ENCODE measurements at places on chromosomes 11 and 22.

- DNase-seq = no peak
Measured at GRCh38 chr11:41403458-41403857, 56.0 kb downstream of the LRRC4C start.

GRCh38 chr11:101775033-101775432 lies 139.8 kb upstream of the CEP126 start:
- DNase-seq = no peak

DNA sequence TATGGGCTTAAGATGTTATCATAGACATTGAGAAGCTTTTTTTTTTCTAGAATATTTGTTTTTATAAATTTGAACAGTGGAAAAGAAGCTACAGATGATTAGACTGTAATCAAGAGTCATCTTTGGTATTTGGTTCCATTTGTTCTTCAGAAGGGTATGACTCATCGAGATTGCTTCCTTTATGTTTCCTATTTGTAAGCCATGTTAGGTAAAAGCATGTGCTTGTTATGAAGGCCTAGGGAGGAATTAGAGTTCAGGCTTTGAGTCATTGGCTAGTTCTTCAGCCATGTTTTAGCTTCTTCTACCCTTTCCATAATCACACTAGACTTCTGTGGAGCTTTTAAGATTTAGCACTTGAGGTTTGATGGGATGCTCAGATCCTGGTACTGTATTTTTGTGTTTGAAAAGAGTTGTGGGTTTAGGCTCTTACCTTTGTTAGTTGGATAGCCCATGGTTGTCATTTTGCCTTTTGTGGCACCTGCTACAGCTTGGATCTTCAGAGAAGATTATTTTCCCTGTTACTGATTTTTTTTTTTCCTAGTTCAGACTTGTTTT lies 44.3 kb downstream of the POLD3 start:
- peak; percentile 32 for DNase-seq

- DNase-seq = no peak
Measured at GRCh38 chr11:12090761-12091258, 19.6 kb upstream of the MICAL2 start.

DNA sequence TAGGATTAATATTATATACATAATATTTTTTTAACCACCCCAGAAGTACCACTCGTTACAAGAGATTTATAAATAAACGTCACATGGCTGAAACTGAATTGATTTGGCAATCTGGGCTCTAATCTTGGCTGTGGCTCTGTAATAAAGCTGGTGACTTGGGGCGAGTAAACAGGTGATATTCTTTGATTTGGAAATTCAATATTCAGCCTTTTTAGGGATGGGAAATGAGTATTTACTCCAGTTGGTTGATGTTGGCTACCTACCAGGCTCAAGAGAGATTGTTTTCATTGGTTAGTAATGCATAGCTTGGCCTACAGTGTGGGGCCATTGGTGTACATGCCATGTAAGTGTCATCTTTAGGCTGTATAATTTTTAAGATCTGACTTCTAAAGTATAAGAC lies 117.7 kb upstream of the SORL1-AS1 start:
- DNase-seq = no peak

GRCh38 chr11:121595717-121596161 lies 143.0 kb upstream of the SORL1-AS1 start:
- peak; percentile 84 for DNase-seq

GRCh38 chr11:104946907-104947306 lies 21.5 kb downstream of the CASP4 start:
- peak; percentile 31 for DNase-seq

GRCh38 chr11:76007166-76007565 lies 192.2 kb downstream of the UVRAG start:
- no peak for DNase-seq

DNA sequence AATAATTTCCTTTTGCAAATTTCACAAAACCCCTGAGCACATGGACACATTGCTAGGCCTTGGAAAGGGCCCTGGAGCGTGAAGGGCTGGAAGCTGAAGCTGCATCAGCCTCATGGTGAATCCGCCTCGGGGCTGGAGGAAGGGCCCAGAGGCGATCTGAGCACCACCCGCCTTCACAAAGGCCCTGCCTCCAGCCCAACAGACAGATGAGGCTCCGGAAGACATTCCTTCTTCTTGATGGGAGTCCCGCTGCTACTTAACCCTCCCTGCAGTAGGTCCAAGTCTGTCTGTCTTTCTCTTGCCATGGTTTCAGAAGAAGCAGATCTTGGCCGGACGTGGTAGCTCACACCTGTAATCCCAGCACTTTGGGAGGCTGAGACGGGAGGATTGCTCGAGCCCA lies 16.5 kb downstream of the ARRB1 start:
- no peak for DNase-seq

- no peak for DNase-seq
Measured at GRCh38 chr22:44369293-44369661, 56.5 kb upstream of the SHISAL1 start.

DNA sequence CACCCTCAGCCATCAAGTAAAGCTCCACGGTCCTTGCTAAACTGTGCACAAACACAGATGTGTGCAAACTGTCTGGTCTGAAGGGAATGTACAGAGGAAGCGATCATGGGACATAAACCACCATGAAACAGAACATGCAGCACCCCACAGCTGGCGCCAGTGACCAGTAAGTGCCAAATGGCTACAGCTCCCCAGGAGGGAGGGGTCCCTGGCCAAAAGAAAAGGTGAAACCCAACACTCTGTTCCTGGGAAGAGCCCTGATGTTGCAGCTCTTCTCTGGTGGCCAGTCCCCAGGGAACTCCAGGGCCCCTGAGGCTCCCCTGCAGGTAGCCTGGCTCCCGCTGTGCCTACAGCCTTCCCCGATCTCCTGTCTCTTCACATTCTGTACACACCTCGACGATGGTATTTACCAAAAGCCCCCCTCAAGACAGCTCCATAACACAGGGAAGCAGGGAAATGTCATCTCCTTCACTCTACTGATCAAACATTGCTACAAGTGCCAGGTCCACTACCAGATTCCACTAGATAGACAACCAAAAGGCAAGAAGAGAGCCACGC lies 2.9 kb downstream of the DGCR6L start:
- DNase-seq = no peak

DNA sequence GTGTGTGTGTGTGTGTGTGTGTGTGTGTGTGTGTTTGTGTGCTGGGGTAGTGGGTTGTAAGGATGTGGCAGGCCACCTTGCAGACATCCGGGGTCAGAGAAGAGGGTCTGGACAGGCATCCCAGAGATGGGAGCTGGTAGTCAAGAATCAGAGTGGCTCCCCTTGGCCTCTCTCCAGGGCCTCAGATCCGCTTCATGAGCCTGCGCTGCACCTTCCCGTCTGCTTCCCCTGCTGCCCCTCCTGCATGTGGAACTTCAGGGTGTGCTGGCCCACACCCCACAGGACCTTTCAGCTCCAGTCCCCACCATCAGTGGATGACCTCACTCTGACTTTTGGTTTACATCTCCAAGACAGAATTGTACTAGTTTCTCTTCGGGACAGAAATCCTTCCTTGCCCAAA lies 31.2 kb downstream of the TREH start:
- DNase-seq = no peak

DNA sequence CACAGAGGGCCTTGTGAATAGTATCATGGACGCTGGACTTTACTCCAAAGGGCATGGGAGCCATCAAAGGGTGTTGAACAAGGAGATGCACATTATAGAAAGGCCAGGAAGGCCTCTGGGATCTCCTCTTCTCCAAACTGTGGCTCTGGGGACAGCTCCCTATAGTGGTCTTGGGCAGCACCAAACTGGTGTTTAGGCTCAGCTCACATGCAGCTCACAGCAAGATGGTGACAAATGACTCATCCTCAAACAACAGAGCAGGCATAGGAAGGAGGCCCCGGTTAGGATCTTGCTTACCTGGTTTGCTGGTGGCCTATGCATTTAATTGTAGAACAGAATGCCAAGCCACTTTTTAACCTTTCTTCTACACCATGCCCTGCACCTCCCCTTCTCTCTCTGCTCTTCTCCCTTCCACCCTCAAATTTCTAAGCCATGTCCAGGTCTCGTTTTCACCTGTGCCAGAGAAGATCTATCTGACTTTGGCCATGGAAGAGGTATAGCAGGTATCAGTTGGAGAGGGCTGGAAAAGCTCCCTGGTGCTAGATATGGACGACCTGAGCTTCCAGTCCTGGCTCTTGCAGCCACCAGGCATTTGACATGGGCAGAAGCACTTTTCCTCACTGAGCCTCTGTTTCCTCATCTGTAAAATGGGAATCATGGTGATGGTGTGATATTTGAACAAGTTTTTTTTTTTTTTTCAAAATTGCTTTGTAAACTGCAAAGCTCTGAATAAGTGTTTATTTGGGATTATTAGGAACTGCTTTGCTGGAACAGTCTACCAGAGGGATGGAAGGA lies 14.4 kb upstream of the EHF start:
- no peak for DNase-seq

DNA sequence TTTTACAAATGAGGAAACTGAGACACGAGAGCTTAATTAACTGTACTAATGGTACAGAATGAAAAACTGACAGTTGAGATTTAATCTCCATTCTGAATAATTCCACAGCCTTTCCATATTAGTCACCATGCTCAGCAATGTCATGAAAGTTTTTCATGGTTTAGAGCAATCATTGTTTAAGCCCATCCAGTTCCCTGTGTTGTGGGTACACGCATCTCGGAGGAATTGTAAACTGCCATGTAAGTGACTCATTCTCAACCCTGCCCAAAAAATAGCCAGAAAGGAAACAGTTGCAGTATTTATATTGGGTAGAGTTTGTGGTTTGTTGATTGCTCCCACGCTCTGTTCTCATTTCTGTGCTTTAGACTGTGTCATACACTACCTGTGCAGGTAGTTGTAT lies 1790.8 kb downstream of the LRRC4C start:
- DNase-seq = no peak

GRCh38 chr22:43267332-43267980 lies 75.7 kb downstream of the SCUBE1 start:
- DNase-seq = no peak

GRCh38 chr11:116485425-116485824 lies 287.4 kb downstream of the BUD13 start:
- DNase-seq = no peak

GRCh38 chr22:31084811-31085492 lies 3.8 kb downstream of the SMTN start:
- no peak for DNase-seq

DNA sequence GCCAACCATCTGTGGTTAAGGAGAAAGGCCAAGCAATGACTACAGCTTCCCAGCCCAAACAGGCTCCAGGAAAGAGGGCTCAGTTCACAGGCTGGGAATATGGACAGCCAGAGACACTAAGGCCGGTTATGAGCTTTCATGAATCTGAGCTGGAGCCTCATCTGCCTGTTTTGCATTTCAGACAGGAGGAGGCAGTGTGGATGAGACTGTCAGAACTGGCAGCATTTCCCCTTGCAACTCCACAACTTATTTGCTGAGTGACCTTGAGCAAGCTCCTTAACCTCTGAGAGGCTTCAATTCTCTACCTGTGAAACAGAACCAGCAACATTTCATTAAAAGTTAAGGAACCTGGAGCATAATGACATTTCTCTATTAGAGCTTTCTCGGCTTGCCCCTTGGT lies 264.0 kb downstream of the ETS1 start:
- DNase-seq = no peak

DNA sequence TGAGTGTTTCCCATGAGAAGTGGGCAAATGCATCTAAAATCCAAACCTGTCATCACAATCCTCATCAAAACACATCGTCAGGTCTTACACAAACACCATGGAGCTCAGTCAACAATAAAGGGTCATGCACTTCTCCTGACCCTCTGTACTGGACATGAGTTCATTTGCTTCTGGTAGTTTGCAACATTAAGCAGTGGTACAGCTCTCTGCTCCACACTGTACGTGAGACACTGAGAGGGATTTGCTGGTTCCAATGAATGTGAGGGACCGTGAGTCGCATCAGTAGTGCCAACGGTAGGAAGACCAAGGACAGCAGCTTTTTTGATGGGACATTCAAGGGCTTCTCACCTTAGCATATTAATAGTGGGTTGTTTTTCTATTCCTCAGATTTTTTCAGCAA lies 752.3 kb downstream of the OPCML start:
- DNase-seq = no peak

DNA sequence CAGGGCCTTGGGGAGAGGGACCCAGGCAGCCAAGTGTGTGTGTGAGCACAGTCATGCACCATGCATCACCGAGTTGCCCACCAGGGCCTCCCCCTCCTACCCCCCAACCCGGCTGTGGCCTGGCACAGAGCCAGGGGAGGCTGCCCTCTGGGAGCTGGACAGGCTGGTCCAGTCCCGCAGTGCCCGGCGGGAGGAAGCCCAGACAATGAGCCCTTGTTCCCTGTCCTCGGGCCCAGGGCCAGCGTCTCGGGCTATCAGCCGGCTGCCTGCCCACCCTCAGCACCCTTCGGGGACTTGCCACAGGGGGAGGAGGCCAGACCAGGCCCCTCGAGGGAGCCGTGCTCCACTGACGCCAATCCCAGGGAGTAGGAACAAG lies 4.5 kb downstream of the LRRC75B start:
- no peak for DNase-seq

DNA sequence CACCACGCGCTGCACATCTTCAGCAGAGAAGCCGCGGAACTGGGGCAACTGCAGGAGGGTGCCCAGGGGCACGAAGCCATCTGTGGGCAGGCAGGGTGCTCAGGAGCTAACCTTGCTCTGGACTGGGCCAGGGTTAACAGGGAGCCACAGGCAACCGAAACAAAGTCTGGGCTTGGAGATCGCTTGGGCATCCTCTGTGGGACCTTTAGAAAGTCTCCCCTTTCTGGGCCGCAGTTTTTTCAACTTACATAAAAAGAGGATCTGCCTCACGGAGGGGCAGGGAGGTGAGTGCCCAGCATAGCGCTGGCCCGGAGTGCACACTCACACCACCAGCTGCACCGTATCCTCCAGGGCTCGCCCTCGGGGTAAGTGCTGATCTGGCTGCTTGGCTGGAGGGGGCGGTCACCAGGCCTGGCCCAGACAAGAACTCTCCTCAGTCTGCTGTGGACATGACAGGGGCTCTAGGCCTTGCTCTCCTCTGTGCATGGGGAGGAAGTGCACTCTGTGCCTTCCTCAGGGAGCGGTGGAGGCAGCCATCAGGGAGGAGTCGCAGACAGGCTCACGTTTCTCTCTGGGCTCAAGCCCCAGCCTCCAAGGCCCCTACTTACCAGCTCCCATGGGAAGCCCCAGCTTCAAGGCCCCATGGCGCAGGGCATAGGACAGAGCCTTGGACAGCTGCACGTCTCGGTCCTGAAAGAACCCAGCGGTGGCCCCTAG lies 937 bp downstream of the TRPT1 start:
- DNase-seq = no peak

- peak; percentile 88 for DNase-seq
Measured at GRCh38 chr11:69010964-69011623, 2.0 kb downstream of the MRGPRF start.

GRCh38 chr11:43576803-43577521 lies 103.6 kb upstream of the HSD17B12 start:
- DNase-seq = no peak

- DNase-seq = no peak
Measured at GRCh38 chr11:104934594-104934993, 33.8 kb downstream of the CASP4 start.

DNA sequence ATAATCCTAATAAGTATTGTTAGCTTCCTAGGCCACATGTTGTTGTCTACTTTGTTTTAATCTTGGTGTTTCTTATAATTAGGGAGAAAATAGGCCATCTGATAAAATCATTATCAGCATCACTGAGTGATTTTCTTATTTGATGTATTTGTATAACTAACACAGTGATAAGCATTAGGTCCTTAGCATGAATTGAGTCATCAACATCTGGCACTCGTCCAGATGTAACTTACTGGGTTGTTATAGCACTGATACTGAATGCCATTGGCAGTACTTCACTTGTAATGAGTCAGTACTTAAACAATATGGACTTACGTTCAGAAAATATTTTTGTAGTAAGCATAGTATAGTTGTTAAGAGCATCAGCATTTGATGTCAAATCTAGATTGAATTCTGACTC lies 16.2 kb downstream of the API5 start:
- DNase-seq = peak; percentile 15

GRCh38 chr22:48333323-48333763 lies 1494.3 kb downstream of the BRD1 start:
- DNase-seq = no peak

All from HTR-8/SVneo (cell line).